Activated CD4-positive, alpha-beta memory T cell treated with anti-CD3 and anti-CD28 coated beads, Interleukin-2, amount 10 ng/mL, durations not matched to agents 7 days and 5 days (primary cell): ENCODE measurements at places on chromosomes 4 and X. TPM values are rescaled to one million over a fixed set of nuclear protein-coding genes. Genes with fewer than 3 reads are reported as not detected.

Gene ETDB
- total RNA-seq = not detected

Gene RAB40A
- not detected for total RNA-seq

Gene RASGEF1B
- 3.4 TPM for total RNA-seq

Gene UGT8
- 0.25 TPM for total RNA-seq

Gene ZDHHC9
- 5.8 TPM for total RNA-seq

Gene IL2RG
- total RNA-seq = 633 TPM

Gene MUC7
- not detected for total RNA-seq

Gene SPON2
- total RNA-seq = 22.8 TPM

Gene TMPRSS11E
- total RNA-seq = not detected

Gene SPANXA1
- total RNA-seq = not detected

Gene CXCL1
- total RNA-seq = not detected
